ENCODE measurements at places on chromosomes 7 and 10.

DNA sequence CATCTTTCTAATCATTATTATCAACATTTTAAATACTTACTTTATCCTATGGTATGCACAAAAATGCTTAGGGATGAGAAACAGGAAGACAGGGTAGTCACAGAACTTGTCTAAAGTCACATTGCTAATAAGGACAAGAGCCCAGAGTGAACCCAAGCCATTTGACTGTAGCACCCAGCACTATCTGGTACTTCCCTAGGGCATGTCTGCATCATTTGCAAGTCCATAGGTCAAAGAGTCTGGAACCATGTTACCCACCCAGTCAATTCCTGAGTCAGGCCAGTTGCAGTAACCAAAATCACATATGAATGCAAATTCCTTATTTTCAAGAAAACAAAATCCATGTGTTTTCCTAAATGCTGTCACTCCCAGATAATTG, 19.1 kb downstream of the ASAH2 start:
- no peak for DNase-seq

- no peak for DNase-seq
Observed at GRCh38 chr7:133246558-133246957, 6.3 kb upstream of the EXOC4 start.

GRCh38 chr7:94099679-94100078, 95.5 kb upstream of the BET1 start:
- no peak for DNase-seq

DNA sequence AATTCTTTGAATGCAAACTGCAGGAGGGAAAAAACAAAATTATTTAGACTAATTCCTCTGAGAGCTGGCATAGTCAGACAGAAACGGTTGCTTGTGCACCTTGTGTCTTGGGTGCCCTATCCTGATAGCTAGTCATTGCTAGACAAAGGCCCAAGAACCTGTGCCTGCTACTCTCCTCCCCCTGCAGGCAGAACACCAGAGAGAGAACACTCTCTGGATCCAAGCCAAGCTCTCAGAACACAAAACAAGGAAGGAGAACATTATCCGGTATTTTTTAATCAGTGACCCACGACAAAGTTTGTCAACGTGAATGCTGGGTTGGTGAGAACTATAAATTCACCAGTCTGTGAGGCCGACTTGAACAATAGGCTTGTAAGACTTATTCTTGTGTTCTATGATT, 18.8 kb upstream of the PPP1R9A start:
- no peak for DNase-seq

GRCh38 chr7:131536361-131536849, 20.0 kb downstream of the PODXL start:
- DNase-seq, result no peak

GRCh38 chr10:12689893-12690292, 311.6 kb downstream of the CCDC3 start:
- no peak for DNase-seq

GRCh38 chr10:53135213-53135896, 362.8 kb upstream of the MBL2 start:
- DNase-seq, result no peak

GRCh38 chr7:4650433-4651047, 31.6 kb upstream of the FOXK1 start:
- no peak for DNase-seq

- DNase-seq, result no peak
Observed at GRCh38 chr10:76297780-76298281, 866.4 kb downstream of the LRMDA start.

- DNase-seq, result no peak
Observed at GRCh38 chr10:99429517-99430095, 818 bp downstream of the GOT1 start.

DNA sequence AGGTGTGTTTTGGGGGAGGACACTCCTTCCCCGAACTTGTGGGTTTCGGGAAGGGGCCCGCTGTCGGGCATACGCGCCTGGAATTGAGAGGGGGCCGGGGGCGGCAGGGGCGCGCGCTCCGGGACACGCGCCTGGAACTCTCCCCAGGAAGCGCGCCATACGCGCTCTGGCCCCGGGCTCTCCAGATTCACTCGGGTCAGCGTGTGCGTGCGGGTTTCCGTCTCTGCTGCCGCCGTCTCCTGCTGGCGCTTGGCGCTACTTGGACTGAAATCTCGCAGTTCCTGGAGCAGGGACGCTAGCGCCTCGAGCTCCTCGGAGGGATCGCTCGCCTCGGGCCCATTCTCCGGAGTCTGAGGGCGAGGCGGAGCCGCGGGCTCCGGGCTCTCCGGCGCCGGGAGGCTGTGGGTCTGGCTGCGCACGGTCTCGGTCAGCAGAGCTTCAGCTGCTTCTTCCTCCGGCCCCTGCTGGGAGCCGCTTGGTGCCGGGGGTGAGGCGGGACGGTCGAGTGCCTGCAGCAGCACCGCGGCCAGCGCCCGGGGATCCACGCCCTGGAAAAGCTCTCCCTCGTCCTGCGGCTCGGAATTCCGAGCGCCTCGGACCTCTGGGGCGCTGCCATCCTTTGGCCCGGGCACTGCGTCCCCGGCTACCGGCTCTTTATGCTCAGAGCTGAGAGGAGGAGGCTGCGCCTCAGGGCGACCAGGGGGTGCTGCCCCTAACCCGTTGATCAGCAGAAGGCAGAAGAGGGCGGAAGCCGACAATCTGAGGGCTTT, 1.1 kb downstream of the VGF start:
- DNase-seq, result peak; percentile 25

DNA sequence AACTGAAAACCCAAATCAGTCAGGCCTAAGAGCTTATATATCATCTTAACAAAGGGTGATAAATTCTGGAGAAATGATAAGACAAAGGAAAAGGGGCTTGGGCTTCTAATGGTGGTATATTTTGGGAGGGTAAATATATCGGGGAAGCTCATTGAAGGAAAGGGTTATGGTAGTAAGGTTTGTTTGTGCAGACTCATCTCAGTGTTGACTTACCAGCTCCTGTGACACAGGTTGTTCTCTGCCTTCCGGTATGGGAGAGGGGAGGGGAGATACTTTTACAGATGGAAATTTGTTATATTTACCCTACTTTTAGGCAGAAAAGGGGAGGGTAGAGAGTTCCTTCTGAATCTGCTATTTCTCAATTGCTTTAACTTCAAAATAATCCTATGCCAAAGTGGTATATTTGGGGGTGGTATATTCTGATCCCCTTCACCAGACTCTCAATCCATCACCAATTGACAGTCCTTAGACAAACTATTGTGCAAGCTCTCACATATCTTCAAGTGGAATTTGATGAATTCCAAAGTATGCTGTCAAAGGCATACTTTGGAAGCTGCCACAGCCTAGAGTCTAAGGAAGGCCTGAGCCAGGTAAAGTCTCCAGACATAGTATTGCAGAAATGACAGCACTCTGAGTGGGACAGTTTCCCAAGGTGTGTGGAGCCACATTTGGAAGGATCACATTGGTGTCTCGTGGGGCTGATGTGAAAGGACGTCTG, 13.3 kb upstream of the PAPSS2 start:
- no peak for DNase-seq

- no peak for DNase-seq
Observed at GRCh38 chr7:147245274-147245673, 1128.7 kb downstream of the CNTNAP2 start.

- no peak for DNase-seq
Observed at GRCh38 chr7:37643876-37644275, 39.7 kb upstream of the GPR141 start.

- peak; percentile 54 for DNase-seq
Observed at GRCh38 chr7:45028138-45028919, 28.3 kb downstream of the CCM2 start.

GRCh38 chr7:95155965-95156364, 168.4 kb downstream of the PON1 start:
- no peak for DNase-seq

DNA sequence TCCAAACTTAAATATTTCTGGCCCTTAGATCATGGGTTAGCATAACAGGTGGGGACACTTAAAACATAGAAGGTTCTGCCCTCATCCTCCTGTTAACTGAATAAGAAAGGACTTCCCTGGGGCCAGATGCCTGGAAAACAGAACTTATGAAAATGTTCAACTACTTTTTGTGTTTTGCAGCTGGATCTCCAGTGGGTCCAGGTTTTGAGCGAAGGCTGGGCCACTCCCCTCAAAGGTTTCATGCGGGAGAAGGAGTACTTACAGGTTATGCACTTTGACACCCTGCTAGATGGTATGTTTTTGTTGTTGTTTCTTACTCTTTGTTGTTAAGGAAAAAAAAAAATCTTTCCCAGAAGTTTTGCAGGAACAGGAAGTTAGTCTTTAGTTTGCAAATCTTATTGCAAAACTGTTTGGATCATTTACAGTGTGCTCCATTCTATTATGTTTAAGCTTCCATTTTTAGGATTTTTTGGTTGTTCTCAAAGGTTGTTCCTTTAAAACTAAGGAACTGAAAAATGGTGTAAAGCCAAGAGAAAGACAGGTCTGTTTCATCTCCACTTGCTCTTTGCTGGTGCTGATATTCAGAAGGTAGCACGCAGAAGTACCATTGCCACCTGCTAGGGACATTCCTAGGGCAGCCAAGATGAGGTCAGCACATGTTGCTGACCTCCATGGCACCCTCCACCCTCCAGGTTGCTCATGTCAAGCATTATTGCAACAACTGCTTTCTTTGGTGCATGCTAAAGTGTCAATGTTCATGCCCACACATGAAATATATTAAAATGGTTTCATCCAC, 56.1 kb downstream of the PAPSS2 start:
- no peak for DNase-seq

DNA sequence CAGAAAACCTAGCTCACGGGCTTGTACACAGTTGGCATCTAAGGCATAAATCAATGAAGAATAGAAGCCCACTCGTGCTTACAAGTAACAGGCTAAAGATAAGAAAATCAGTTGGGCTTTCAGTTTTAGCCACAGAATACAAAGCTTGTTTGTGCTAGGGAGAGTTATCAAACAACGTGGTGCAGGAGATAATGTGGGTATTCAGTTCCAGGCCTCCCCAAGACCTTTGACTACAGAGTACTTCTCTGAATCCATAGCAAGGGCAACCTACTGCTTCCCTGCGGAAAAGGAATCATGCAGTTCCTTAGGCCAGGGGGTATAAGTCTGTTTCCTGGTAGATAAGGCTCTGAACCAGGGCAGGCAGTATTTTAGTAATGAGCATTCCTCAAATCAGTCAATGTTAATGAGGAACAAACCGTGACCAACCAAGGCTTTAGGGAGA, 219.5 kb upstream of the CSTF2T start:
- DNase-seq, result no peak

GRCh38 chr7:34886856-34887255, 150.4 kb downstream of the DPY19L1 start:
- DNase-seq, result no peak

DNA sequence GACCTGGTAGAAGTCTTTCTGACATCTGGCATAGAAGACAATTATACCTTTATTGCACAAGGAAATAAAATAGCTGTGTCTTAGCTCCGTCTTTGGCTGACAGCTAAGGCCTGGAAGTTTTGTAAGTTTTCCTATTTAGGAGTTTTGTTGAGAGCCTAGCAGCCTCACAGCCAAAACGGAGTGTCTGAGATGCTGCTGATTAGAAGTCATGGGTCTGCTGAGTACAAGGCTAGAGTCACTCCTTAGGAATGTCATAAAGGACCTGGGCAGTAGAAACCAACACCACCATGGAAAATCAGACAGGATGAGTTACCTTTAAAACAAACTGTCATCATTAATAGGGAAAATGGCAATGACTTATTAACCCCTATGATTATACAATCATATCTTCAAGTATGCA, 442.5 kb downstream of the KCNMA1 start:
- DNase-seq, result no peak

- DNase-seq, result peak; percentile 41
Observed at GRCh38 chr7:70776627-70777101, 355.3 kb upstream of the GALNT17 start.

DNA sequence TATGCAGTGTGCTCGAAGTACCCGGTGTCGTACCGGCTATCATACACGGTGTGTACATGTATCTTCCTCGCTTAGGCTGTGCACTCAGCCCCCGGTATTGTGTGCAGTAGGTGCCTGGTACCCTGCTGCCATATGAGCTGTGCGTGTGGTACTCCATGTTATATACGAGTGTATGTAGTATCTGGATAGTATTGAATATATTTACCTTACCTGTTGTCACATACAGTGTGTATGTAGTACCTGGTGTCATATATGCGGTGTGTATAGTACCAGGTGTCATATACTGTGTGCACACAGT, 1.2 kb downstream of the ZMYND11 start:
- DNase-seq, result no peak

GRCh38 chr10:26314265-26315013, 97.9 kb downstream of the GAD2 start:
- no peak for DNase-seq

DNA sequence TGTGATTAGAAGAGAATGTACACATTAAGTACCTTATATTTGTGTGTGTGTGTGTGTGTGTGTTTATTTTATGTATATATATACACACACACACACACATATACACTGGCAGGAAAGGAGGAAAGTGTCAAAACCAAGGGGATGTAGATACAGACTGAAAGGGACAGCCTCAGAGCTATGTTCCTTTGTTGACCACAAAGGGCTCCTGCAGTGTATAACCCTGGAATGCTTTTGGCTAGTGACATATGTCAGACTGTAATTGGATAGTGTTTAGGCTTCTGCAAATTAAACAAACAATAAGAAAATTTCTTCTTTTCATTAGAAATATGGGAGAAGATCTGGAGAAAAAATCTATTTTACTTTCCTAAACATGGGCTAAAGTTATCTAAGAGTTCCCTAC, 15.9 kb downstream of the GBF1 start:
- no peak for DNase-seq

- peak; percentile 70 for DNase-seq
Observed at GRCh38 chr7:44145479-44145968, 4.4 kb upstream of the MYL7 start.

DNA sequence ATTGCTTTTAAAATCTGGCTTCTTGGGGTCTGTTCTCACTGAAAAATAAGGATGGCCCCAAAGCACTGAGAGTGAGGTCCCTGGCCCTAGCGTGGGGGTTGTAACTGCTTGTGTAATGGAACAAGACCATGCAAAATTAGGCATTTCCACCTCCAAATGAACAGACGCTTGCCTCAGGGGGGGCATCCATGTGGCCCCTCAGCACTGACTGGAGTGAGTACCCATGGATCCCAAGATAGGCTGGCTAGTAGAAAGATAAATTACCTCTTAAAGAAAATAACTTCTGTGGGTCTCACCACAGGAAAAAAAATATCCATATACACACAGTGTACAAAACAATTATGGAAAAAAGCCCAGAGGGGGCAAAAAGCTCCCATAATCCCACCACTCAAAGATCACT, 15.2 kb upstream of the CPA1 start:
- no peak for DNase-seq

- DNase-seq, result peak; percentile 66
Observed at GRCh38 chr7:30276203-30276900, 8.0 kb upstream of the ZNRF2 start.

All from CD4-positive, alpha-beta T cell treated with Interleukin-17A for 4 hours (primary cell).